ENCODE measurements at places on chromosomes 4 and X.

- DNase-seq = no peak
Observed at GRCh38 chrX:111483881-111484280, 27.6 kb upstream of the SERTM2 start.

DNA sequence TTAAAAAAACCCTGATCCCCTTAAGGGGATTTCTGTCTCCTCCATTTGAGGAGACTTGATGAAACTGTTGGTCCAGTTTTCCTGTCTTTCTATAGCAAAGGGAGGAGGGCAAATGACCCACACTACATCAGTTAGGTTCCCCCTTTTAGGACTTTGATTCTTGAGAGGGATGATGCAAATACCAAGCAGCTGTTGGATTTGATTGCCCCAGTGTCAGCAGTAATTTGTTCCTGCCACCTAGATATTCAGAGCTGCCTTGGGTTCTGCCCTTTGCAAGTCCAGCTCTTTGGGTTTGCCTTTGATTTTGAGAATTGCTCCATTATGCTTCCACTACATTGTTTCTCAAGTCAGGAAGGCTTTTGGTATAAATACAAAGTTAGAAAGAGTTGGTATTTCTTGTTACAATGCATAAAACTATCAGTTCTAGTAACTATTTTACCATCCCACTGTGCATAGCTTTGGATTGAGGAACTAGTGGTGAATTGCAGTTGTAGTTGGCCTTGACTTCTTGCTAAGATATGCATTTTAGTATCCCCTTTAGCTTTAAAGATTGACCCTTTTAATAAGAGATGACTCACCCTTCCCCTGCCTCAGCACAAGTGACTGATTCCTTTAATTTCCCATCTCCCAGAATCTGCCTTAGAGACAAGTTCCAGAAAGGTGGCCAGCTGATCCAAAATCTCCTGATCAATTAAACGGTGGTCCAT, 24.3 kb upstream of the ZNF330 start:
- no peak for DNase-seq

DNA sequence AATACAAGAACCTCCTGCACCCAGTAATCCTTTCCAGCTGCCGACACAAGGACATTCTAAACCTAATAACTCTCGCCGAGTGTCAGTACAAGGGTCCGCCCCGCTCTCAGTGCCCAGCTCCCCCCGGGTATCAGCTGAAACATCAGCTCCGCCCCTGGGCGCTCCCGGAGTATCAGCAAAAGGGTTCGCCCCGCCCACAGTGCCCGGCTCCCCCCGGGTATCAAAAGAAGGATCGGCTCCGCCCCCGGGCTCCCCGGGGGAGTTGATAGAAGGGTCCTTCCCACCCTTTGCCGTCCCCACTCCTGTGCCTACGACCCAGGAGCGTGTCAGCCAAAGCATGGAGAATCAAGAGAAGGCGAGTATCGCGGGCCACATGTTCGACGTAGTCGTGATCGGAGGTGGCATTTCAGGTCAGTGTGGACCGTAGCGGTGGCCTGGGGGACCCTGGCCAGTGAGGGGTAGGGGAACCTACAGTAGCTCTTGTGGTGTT, at the start of gene MAOA:
TSS of gene MAOA (plus strand) at position 295 of the 490 bp plus-strand sequence. CDS start at position 338, 43 bp downstream.
- DNase-seq = no peak

GRCh38 chr4:877502-877901, 51.6 kb upstream of the CPLX1 start:
- DNase-seq = no peak

GRCh38 chr4:88897180-88897579, 159.8 kb downstream of the FAM13A start:
- peak; percentile 25 for DNase-seq

Data from fibroblast of skin of right biceps (primary cell).